Spleen (tissue), 13 donors: ENCODE measurements at places on chromosomes 7 and 10. TPM values are rescaled to one million over a fixed set of nuclear protein-coding genes. Genes with fewer than 3 reads are reported as not detected.

Gene FAM25G
- total RNA-seq, result not detected

Gene FRMPD2
- total RNA-seq, result not detected

Gene PGAM1
- total RNA-seq, result 144 TPM

GRCh38 chr10:73900064-73900463, 10.9 kb upstream of the PLAU start:
- no peak for DNase-seq

DNA sequence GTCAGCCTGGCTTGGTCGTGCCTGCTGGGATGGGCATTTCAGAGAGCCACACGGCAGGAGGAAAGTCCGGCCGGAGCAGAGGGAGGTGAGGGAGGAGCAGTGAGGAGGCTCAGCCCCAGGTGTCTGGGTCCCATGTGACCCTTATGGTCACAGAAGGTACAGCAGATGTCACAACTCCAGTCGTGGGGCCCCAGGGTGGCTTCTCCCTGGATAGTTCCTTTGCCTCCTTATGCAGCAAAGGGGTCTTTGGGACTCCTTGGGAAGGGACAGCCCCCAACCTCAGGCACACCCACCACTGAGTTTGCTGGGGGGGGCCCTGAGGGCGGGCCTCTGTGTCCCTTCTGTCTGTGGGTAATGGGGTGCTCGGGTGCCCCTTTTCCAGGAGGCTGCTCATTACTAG, 19.6 kb upstream of the PRKAG2 start:
- peak; percentile 53 for DNase-seq

Gene FLNC
- 0.21 TPM for total RNA-seq

DNA sequence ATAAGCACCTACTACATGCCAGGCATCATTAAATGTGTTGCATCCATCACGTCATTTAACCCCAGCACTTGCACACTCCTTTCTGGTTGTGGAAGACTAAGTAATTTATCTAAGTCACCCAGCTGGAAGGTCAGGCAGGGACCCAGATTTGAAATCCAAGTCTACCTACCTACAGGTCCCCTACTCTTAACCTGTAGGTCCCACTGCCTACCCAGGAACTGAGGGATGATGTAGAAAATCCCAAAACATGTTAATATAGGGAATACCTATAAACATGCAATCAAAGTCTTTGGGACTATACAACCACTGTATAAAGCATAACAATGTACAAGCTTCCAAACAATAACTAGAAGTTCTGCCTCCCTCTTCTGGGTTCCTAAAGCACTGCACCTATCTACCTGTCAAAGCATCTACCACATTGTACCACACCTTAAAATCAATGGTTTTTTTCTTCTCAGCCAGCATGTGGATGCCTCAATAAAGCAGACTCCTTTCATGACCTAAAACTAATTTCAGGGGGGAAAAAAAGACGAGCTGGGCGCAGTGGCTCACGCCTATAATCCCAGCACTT, 5.6 kb downstream of the IL6 start:
- DNase-seq, result no peak

Gene TRPV5
- not detected for total RNA-seq

DNA sequence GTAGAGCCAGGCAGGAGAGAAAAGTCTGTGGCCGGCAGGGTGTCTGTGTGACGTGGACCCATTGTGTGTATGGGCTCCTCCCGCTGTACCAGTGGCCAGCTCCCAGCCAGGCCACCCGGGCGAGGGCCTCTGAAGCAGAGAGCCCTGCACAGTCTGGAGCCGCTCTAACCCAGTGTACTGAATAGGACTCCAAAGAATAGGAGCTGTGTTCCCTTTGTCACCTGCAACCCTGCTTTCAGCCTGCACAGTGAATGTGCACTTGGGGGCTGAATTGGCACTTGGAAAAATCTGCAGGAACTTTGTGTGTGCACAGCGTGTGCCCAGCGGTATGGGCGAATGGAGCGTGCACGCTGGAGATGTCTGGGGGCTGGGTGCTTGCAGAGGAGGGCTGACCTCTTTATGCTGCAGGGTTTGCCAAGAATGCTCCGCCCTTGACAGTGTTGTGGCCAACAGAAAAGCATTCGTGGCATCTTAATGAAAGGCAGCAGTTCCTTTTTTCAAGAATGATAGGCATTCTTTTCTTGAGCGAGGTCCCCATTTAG, 216.2 kb downstream of the AUTS2 start:
- no peak for DNase-seq

- no peak for DNase-seq
Measured at GRCh38 chr7:50980411-50980810, 197.7 kb upstream of the GRB10 start.

Gene PRRT4
- 1.3 TPM for total RNA-seq

Gene MRLN
- total RNA-seq, result not detected

DNA sequence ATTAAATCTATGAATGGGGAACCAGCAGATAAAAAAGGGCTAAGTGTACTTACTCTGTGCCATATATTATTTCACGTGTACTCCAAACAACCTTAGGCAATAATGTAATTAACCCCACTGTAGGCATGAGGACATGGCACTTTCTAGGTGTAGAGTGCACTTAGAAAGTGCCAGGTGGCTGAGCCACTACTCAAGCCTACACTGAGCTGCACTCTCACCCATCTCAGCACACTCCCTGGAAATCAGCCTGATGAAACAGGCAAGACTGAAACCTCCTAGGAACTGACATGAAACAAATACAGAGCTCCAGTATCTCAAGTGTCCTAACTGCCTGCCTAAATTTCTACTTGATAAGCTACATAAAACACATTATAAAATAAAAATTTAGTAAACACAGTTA, 147.4 kb downstream of the KMT2E start:
- no peak for DNase-seq

GRCh38 chr7:101302641-101303101, 18.9 kb downstream of the IFT22 start:
- DNase-seq, result no peak

Gene CDHR3
- 0.79 TPM for total RNA-seq

Gene TLX1
- total RNA-seq, result 33.9 TPM

DNA sequence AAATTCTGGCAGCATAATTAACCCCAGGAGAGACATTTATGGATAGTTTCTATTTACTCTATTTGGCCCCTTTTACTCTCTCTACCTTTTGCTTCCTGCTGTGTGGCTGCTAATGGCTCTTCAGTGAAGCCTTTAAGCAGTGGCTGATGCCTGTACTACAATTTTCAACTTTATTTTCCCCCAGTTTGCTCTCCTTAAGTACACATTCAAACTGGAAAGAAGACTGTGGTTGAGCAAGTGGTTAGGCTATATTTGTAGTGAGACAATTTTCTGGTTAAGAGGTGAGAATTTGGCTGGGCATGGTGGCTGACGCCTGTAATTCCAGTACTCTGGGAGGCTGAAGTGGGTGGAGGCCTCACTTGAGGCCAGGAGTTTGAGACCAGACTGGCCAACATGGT, 8.5 kb upstream of the RSBN1L start:
- no peak for DNase-seq

Gene TMEM184A
- 0.17 TPM for total RNA-seq

DNA sequence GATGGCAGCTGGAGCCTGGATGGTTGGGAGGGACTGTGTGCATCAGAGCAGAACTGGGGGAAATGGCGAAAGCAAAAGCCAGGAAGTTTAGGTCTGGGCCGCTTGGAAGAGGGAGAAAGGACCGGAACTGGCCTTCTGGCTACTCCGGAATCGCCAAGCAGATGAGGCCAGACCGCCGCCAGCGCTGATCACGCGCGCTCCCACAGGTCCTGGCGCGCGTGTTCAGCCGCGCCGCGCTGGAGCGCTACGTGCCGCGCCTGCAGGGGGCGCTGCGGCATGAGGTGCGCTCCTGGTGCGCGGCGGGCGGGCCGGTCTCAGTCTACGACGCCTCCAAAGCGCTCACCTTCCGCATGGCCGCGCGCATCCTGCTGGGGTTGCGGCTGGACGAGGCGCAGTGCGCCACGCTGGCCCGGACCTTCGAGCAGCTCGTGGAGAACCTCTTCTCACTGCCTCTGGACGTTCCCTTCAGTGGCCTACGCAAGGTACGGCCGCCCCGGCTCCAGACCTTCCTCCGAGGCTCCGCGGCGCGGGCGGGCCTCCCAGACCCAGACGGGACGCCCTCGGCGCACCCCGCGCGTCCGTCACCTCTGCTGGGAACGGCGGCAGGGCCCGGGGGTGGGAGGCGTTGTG, 2.0 kb downstream of the CYP26C1 start:
- DNase-seq, result peak; percentile 85

Gene OR6V1
- not detected for total RNA-seq

DNA sequence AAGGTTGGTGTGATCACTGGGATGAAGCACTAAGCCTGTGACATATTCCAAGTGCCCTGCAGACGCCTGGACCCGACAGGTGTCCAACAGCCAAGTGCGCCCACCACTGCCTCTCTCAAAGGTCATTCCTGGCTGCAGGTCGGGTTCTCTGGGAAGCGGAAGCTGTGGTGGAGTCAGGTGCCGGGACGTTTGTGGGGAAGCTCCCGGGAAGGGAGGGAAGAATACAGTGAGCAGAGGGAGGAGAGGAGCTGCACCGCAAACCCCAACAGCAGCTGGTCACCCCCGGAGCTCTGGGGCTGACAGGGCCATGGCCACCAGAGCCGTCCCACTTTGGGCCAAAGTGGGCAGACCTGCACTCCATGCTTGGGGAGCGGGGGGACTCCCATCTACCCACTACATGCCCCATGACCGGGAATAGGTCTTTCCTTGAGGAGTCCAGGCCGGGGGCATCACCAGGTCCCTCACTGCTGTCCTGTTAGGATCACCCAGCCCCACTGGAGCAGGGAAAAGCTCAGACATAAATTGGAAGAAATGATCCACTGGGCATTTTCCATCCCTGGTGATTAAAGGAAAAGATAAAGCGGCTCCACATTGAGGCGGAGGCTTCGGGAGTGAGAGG, 84.5 kb upstream of the PPP2R2D start:
- DNase-seq, result no peak

DNA sequence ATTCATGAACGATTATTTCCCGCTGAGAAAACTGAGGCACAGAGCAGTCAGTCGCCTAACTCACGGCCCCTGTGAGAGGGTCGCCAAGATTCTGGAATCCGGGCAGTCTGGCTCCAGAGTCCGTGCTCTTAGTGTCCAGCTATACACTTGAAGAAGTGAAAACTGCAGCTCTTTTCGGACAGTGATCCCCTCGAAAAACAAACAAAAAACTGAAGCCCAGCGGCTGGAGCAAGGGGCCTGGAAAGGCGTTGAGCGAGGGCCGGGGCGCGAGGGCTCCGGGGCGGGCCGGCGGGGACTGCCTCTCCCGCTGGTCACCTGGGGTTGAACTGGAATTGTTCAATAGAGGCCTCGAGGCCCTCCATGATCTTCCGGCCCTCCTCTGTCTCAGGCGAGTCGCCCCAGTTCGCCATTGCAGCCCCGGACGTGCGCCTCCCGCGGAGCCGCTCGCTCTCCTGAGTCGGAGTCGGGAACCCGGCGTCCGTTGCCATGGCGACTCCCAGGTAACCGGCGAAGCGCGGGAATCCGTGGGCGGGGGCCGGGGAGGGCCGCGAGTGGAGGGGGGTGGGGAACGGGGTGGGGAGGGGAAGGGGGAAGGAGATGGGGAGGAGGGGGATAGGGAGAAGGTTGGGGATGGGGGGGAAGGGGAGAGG, 881 bp downstream of the C10orf67 start:
- DNase-seq, result peak; percentile 82

DNA sequence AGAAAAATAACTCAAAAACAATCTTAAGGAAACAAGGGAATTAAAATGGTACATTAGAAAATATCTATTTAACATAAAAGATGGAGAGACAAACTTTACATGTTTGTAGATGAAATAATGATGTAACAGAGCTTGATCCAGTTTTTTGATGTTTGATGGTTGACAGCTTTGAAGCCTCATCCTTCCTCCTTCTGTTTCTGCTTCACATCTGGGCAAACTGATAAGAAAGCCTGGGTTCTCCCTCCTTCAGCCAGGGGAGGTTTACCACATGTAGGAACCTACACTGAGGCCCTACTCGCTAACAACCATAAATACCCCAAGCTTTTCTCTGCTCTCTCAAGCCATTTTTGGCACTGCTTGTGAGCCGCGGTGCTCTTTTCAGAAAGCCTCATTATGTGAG, 82.8 kb upstream of the ZNF32 start:
- DNase-seq, result no peak

Gene PSD
- 0.59 TPM for total RNA-seq

Gene MUC3A
- 0.73 TPM for total RNA-seq

Gene CALML3
- not detected for total RNA-seq
